ENCODE measurements at places on chromosomes 11 and 22. TPM values are rescaled to one million over a fixed set of nuclear protein-coding genes. Genes with fewer than 3 reads are reported as not detected.

PARVA gene
- 100 TPM for polyA plus RNA-seq

GRCh38 chr22:17436382-17436980 lies 67.2 kb downstream of the CECR2 start:
- DNase-seq = peak; percentile 59

DNA sequence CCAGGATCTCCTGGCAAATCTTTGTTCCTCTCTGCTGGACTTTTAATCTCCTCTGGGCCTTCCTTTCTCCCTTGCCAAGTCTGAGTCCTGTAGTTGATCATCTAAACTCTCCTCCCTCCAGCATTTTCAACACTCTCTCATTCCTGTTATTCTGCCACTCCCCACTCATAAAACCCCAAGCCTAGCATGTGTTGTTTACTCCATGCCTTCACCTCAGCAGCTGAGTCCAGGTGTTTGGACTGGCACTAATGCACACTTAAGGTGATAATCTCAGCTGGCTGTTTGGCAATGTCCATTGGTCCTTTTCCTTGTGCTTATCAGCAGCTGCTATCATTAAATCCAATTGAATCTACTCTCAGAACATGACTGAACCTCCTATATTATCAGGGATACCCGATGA lies 876.8 kb upstream of the TENM4 start:
- no peak for DNase-seq

DNA sequence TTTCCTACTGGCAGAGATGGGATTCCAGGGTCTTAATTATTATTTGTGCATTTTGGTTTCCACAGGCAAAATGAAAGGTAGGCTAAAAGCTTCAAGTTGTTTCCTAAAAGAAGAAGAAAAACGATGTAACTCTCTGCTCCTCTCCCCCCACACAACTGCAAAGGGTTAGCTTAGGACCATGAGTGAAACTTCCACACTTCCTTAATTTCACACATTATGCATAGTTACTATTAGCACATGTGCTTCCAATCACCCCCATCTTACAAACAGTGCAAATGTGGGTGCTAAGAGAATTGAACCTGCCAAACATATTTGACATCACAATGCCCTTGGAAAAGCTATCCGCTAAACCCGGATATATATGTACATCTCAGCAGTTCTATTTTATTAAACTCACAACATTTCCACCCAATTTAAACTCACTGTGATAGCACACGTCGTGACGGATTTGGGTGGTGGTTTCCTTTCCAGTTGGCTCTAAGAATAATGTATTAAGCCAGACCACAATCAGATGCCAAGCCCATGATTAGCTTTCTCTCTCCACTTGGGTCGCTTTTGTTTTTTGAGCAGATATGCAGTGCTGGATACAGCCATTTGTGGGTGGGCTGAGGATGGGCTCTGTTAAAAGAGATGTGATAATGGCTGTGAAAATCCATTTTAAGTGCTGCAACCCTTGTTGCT lies 245.0 kb upstream of the POU2AF2 start:
- no peak for DNase-seq

C22orf31 gene
- 1.5 TPM for polyA plus RNA-seq

- DNase-seq = no peak
These were observed 32.6 kb upstream of the APLP2 start for GRCh38 chr11:130037058-130037457.

C11orf86 gene
- polyA plus RNA-seq = not detected

TSSK2 gene
- polyA plus RNA-seq = not detected

DNA sequence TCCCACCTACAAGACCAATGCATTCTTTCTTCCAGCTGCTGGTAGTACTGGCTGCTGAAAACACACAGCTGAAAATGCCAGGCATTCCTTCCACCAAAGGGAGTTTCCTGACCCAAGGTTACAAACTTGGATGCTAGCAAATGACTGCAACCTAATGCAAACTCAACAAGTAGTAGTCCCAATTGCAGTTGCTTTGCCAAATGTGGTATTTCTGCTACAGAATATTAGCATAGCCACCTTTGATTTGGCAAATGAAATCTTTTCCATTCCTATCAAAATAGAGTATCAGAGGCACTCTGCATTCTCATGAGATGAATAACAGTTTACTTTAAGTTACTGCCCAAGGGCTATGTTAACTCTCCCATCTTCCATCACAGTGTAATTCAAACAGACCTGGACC lies 172.0 kb upstream of the ARHGAP42 start:
- DNase-seq = no peak

Data from left kidney (tissue), 8 donors.